Heart right ventricle (tissue), 16 donors: ENCODE measurements at places on chromosomes 3 and 15. TPM values are rescaled to one million over a fixed set of nuclear protein-coding genes. Genes with fewer than 3 reads are reported as not detected.

DNA sequence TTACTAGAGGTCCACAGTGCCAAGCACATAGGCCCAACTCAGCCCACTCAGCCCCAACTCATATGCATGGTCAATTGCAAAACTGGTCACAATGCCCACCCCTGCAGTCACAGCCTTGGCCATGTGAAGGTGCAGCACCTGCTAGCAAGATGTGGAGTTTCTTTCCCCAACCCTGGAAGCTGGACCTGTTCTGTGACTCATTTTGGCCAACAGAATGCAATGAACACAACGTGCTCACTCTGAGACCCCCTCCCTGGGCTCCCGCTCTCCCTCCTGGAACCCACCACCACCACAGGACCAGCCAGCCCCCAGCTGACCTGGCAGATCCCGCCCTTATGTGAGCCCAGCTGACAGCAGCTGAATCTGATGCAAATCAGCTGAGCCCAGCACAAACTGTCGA is 34.4 kb downstream of the ALDH1L1 start:
- peak; percentile 3 for DNase-seq

GRCh38 chr15:92907896-92908712 is 8.0 kb downstream of the CHD2 start:
- peak; percentile 54 for DNase-seq

DNA sequence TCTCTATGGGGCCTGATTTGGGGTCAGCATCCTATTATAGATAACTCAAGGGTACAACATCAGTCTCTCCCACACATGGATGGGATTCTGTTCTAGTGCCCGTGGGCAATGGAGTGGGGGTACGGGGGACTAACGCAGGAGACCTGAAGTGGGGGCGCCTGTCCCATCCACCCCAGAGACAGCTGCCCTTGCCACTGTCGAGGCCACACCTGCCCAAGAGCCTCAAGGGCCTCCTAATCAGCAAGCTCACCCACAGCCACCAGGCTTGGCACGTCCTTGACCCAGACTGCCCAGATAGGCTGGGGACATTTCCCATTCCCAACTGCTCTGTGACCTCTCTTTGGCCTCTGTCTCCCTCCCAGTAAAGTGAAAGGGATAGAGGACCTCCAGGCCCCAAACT is 8.5 kb upstream of the ISLR2 start:
- DNase-seq = no peak

DNA sequence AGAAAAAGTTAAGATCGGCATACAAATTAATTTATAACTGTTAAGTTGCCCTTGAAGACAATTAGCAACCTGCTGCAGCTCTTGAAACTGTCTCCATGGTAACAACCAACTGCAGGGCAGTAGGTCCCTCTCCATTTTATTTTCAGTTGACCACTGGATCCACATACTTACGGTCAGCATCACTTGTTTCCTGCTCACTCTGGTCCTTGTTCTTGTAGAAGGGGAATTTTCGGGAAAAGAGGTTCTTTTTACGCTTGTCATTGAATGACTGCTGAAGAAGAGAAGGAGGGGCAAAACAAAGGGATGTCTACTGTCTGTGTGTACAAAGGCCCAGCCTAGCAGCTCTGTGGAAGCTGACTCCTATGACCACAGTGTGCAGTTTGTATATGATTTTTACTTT is 46.8 kb upstream of the MELTF start:
- DNase-seq = no peak

DNA sequence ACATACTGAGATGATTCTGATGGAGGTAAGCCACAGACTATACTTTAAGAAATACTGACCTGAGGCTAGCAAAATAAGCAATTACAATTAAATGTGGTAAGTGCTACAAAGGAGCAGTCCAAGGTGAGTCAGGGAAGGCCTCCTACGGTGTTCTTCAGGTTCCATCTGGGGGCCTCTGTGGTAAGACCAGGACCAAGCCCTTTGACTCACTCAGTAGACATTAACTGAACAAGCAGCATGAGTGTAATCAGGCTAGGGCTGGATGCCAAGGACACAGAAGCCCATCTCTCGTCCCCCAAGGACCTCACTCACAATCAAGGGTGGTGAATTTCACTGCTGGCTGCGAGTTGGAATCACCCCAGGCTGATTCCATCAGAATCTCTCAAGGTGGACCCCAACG is 37.3 kb downstream of the DZIP1L start:
- DNase-seq = no peak

DNA sequence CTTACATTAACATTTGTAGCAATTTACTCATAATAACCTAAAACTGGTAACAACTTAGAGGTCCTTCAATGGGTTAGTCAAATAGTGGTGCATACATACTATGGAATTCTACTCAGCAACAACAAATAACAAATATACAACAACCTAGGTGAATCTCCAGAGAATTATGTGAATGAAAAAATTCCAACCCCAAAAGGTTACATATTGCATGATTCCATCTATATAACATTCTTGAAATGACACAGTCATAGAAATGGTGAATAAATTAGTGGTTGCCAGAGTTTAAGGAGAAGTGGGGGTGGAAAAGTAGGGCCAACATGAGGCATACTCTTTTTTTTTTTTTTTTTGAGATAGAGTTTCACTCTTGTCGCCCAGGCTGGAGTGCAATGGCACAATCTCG is 12.7 kb upstream of the SNTN start:
- no peak for DNase-seq

DNA sequence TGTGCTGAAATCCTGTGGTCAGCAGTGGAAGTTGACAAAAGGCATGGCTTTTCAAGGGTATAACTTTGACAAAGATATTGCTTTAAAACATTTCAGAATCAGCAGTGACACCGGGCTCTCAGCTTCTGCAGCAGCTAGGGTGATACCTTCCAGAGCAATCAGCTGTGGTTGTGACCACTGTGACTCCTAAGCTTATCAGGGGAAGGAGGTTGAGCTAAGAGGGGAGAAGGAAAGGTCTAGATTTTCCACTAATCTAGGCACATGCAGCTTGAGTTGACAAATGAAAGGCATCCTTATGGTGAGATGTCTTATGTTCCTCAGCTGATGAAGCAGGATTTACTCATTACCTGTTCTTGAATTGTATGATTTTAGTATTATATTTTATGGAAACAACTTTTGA is 16.3 kb upstream of the LRRFIP2 start:
- no peak for DNase-seq

DNA sequence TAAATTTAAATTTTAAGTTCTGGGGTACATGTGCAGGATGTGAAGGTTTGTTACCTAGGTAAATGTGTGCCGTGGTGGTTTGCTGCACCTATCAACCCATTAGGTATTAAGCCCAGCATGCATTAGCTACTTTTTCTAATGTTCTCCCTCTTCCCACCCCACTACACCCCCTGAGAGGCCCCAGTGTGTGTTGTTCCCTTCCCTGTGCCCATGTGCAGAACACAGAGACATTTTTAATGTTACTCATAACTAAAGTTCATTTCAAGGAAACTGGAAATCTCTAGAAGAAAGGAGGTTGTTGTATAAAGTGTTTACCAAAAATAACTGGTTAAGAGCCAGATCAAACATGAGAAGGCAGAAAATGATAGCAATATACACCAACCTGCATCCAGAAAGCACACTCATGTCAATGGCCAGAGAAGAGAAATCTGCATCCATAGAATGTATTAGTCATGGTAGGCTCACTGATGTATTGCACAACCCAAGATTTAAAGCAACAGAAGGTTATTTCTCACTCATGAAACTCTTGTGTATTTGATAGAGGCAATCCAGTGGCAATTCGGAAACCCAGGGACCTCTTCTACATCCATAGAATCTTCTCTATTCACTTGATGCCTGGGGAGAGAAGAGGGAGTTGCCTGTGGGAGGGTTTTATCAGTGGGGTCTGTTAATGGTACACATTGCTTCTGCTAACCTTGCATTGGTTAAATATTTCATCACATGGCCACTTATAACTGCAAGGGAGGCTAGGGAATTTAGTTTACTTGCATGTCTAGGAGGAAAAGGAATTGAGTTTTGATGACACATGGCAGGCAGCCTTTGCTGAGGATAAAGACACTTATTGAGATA is 321.9 kb upstream of the RASGRP1 start:
- DNase-seq = no peak

GRCh38 chr15:71548401-71548807 is 261.9 kb upstream of the NR2E3 start:
- no peak for DNase-seq

GRCh38 chr15:50881121-50882048 is 27.1 kb upstream of the AP4E1 start:
- DNase-seq = no peak

- DNase-seq = no peak
These were observed 31.9 kb downstream of the TNIK start for GRCh38 chr3:171428321-171428787.

GRCh38 chr3:141485641-141486495 is 959 bp upstream of the RASA2 start:
- DNase-seq = no peak

The CFAP100 gene
- not detected for total RNA-seq

The CCDC39 gene
- total RNA-seq = not detected

The UROC1 gene
- total RNA-seq = not detected

The WNT5A gene
- total RNA-seq = 3.2 TPM

The CYP11A1 gene
- 2.8 TPM for total RNA-seq
